CD4-positive, alpha-beta T cell treated with Interleukin-15 for 1 hour (primary cell): ENCODE measurements at places on chromosomes 12 and 14.

DNA sequence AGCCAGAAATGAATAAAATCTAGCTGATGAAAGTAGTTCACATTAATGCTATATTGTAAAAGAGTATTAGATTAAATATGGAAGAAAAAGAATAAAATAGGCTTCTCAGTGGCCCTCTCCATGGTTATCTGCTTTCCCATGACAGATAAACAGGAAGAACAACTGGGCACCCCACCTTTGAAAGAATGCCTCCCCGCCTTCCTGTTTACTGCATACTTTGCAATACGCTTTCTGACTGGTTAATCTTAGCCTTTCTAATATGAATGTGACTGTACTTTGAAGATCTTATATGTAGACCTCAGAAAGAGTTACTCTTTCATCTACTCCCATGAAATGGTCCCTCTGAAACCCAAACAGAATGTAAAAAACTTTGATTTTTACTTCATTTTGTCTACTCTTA, 34.1 kb upstream of the DAAM1 start:
- no peak for DNase-seq

DNA sequence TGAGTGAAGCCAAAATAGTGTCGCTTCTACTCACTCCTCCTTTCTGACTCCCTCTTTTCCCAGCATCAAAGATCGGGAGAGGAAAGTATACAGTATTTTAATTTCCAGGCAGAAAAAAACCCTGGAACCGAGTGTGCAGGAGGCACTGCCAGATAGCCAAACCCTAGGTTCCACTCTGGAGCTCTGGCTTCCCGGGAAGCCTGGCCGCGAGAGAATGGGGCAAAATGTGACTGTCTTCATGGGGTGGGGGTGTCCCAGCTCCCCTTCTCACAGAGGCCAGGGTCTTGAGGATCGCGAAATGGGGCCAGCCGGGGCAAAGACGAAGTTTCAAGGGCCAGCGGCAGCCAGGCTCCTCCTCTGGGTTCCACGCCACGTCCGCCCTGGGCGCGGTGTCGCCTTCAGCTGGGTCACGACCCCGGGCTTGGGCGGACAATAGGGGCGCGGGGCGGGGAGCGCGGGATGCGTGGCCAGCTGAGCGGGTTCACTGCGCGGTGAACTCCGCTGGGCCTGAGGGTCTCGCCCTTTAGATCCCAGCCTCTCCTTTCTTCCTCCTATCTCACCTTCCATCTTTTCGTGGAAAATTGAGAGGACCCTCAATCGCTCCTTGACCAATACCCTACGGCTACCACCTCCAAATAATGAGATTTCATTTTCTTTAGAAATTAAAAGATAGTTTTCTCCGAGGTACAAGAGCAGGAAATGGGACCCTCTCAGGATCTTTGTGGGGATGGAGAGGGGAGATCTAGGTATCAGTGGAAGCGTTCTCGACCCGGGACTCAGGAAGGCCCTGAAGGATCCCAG, 6.7 kb downstream of the HOXC4 start:
- DNase-seq, result no peak

DNA sequence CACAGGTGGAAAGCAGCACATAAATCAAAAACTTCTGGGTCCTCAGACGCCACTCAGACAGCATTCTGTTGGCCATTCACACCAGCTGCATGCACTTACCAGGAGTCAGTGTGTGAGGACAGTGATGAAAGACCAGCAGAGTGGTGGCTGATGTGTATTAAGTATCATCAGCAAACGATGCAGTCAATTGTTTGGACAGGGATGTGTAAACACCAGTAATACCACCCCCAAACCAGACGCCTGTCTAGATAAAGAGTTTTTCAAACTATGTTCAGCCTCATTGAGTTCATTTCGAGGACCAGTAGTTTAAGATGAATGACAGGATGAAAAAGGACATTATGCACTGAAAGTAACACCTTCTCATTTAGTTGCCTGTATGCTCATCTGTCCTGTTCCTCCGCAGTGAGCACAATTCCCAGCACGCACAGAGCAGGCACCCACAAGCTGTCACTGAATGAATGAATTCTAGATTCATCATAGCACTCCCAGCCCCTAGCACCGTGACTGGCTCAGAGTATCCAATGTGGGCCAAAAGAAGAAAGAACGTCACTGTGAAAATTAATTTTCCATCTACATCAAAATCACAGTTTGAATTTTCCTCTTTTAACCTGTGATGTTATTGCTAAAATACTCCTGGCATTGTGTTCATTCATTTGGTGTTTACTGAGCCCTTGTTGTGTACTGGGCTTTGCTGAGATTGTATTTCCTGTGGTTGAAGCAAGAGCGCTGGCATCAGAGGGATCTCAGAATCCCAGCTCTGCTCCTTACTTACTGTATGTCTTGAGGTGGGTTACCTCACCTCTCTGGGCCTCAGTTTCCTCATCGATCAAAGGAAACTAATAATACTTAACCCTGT, 124.8 kb upstream of the NOS1 start:
- DNase-seq, result no peak

DNA sequence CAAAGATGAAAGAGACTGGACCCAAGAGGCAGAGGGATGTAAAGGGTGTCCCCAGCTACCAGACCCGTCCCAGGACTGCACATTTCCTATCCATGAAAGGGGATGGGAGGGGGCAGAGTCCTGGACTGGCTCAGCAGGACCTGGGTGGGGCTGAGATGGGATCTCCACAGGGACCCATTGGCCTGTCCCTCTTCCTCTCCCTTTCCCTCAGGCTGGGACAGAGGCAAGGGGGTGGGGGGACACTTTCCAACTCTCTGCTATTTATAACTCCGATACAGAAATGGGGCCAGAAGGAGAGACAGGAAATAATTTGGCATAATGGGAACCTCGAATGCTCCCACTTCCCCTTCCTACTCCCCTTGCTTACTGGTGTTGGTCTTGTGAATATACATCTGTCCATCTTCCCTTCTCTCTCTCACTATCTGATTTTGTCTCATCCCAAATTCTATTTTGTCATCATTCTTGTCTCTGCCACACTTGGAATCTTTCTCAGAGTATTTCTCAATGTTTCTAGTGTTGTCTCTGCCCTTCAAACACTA, 1.1 kb upstream of the ITGA7 start:
- DNase-seq, result no peak

DNA sequence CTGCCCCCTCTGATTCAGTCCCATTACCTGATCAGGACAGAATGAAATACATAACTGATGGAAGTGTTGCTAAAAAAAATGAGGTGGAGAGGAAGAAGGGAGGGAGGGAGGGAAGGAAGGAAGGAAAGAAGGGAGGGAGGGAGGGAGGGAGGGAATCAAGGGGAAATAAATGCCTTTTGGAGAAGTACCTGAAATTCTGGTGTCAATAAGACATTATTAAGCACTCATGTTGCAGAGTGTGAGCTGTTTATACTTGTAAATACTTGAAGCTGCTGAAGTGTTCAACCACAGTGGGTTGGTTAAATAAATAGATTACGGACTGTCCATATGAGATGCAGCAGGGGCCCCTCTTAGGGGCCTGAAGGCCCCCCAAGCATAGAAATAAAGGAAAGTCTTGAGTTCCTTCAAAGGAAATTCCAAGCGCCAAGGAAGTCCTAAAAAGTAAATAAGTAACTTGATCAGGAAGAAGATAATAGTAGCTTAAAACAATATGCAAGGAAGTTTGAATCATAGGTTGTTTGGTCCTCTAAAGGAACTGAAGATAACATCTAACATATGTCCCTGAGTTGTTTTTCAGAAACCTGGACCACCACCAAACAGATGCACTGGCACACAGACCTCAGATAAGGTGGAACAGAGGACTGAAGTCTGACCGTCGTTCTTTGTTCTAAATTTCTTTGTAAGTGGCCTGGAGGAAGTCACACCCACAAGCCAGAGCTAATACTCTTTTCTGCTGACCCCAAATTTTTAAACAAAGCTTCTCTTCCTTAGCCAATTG, 110.8 kb downstream of the SEC23A start:
- DNase-seq, result no peak

DNA sequence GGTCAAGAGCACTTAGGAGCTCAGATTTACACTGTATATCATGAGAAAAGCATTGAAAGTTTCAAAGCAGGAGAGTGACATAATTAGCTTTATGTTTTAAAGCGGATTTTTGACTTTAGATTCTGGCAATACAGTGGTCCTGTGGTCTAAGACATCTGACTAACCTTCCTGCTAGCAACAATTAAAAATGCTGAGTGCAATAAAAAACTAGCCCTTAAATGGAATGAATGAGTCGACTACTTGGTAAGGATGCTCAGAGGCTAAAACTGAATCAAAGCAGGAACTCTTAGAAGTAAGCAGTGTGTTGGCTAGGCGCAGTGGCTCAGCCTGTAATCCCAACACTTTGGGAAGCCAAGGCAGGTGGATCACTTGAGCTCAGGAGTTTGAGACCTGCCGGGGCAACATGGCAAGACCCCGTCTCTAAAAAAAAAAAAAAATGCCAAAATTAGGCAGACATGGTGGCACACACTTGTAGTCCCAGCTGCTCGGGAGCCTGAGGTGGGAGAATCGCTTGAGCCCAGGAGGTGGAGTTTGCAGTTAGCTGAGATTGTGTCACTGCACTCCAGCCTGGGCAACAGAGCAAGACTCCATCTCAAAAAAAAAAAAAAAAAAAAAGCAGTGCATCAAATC, 18.9 kb downstream of the BICD1 start:
- no peak for DNase-seq

DNA sequence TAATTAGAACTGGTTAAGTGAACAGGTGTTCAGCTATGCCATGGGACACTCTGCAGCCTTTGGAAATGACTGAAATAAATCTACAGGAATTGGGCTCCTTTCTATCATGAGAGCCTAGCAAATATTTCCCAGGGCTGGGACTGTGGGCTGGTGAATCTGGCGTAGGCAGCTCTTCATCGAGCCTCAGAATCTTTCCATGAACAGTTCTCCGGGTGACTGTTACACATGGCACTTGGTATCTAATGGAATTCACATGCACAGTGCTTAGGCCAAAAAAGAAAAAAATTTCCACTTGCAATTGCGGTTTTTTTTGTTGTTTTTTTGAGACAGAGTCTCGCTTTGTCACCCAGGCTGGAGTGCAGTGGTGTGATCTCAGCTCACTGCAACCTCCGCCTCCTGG, 32.1 kb downstream of the PRKAB1 start:
- no peak for DNase-seq

DNA sequence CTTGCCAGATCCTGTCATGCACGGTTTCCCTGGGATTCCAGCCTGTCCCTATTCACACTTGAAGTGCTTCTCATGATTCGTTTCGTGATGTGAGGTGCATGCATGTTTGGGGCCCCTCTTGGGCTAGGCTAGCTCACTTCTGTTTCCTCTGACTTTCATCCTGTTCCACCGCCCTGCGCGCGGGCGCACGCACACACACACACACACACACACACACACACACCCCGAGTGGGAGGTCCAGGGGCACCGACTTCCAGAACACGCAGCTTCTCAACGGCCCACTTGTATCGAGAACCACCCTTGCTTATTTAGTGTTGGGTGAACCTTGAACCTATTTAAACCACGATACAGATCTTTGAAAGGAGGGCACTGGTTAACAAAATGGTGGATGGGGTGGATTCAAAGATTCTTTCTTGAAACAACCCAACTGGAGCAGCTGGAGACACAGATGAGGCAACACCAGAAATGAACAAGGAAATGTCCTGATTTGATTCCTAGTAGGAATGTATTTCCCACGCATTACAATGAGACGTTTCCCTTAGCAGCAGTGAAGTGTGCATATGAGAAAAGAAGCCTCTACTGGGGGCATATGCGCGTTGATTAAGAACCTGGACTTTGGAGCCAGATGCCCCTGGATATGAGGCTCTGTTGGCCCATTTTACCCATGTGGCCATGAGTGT, 16.3 kb downstream of the ELK3 start:
- peak; percentile 51 for DNase-seq
